ENCODE measurements at places on chromosomes 1 and 21.

DNA sequence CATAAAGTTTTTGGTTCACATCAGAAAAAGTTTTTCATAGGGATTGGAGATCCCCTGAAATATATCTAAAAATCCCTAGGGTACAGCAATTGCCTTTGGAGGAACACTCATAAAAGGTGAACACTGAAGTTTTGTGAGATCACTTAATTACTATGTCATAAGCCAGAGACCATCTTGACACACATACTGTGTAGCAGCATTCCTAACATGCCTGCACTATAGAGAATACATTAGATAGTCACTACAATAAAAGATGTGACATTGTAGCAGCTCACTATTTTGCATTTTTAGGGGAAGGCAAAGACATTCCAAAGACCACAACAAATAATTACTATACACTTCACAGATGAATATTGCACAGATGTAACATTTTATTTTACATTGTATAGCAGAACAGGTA, 779.9 kb downstream of the KCNT2 start:
- no peak for DNase-seq

DNA sequence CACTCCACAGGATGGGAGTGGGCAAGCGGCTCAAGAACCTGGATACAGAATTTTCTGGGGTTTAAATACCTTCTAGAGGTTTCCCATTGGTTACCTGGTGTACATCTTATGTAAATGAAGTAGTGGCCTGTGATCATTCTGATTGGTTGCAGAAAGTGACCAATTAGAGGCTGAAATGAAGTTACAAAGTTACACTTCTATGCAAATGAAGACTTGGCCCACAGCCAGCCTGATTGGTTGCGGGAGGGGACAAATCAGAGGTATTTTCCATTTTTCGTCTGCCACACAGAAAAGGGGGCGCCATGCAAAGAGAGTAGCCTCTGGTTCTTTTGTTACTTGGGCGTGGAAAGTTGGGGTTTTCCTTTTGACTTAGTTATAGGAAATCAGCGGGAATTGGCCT, 8.9 kb downstream of the KCNAB2 start:
- no peak for DNase-seq

GRCh38 chr1:100627054-100627716, 89.2 kb downstream of the GPR88 start:
- DNase-seq = no peak

DNA sequence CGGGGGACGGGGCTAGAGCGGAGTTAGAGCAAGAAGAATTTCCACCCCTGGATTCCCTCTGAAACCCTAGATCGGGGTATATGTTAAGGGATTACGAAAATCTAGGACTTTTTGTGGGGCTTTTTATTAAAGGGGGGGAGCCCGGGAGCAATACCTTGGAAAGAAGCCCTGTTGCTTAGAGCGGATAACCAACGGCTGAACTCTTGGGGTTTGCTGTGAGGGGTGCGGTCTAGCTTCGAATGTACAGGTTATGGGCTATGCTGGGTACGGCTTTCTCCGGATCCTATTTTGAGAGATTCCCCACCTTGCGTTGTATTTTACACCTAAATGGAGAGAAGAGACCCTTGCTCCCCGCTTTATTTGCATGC, 626 bp downstream of the DYRK3 start:
- no peak for DNase-seq

DNA sequence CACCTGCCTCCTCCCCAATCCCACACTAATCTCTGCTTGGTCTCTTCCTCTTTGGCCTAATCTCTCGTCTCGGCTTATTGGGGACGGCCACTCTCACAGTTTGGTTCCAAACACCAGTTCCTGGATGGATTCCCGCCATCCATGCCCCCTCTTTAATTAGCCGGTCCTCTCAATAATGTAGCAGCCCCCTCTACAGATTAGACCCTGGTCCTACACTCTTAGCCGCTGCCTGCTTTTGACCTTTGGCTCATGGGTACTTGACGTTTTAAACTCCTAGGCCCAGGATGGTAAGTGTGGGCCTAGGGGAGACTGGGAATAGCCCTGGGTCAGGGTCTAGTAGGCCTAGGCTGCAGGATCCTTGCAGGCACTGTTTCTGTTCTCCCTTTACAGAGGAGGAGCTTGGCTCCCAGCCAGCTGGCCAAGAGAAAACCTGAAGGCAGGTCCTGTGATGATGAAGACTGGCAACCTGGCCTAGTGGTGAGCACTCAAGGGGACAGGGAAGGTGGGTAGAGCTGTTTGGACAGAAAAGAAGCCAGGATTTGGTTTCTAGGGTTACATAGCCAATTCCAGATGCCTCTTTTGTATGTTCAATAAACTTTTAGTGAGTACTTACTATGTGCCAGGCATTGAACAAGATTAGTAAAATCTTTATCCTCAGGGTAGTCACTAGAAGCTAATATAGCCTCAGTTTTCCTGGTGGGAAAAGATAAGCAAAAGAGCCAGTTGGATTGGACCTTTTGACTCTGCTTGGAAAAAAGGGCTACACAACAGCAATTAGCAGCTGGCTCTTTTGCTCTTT, 758 bp downstream of the RAD54L start:
- DNase-seq = no peak

DNA sequence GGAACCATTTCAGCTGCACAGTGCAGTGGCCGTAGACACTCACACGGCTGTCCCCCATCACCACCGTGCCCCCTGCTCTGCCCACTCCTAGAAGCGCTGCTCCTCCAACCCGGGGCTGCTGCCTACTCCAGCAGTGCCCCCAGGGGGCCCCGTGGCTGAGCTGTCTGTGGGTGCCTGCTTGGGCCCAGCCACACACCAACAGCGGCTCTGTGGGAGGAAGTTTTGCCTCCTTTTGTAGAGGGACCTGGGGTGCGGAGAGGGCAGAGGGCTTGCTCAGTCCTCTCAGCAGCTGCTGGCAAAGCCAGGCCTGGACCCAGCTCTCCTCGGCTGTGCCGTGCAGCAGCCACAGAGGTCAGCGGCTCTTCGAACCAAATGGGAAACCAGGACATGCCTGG, 11.4 kb upstream of the LRRC3 start:
- DNase-seq = no peak

GRCh38 chr1:207064561-207064960, 11.5 kb downstream of the PFKFB2 start:
- DNase-seq = no peak

DNA sequence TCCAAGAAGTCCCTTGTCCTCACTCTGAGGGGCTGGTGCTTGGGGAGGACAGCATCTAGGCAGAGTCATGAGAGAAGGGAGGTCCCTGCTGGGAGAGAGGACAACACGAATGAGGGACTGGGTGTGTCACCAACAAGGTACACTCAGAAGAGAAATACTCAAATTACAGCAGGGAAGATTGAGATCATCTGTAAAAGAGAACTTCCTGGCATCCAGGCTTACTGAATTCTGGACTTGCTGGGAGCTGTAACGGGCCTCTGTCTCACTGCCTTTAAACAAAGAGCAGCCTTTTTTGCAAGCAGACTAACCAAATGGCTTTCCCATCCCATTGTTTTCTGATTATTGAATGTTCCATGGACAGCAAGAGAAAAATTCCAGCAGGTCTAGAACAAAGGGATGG, 195.7 kb upstream of the RAB4A start:
- no peak for DNase-seq

DNA sequence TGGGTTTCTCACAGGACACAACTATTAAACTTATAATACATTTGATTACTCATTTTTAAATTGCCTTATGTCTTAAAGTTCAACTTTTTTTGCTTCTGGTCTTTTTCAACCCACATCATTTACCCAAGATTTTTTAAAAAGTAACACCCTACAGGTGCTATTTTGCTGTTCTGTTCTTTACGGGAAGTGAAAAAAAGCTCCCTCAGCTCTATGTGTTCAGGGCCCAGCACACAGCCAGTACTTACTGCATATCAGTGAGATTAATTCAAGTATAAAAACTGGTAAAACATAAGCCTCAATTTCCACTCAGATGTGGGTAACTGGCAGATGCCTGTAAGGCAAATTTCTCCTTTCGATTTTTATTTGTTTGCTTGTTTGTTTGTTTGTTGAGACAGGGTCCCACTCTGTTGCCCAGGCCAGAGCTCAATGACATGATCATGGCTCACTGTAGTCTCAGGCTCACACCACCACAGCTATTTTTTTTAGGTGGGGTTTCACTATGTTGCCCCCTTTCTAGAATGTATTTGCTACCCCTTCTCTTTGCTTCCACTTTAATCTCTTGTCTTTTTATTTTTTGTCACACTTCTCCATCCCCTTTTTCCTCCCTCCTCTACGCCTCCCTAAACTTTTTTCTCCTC, 20.3 kb downstream of the RNASEL start:
- DNase-seq = no peak

GRCh38 chr21:26587736-26588201, 14.7 kb upstream of the CYYR1 start:
- DNase-seq = no peak

DNA sequence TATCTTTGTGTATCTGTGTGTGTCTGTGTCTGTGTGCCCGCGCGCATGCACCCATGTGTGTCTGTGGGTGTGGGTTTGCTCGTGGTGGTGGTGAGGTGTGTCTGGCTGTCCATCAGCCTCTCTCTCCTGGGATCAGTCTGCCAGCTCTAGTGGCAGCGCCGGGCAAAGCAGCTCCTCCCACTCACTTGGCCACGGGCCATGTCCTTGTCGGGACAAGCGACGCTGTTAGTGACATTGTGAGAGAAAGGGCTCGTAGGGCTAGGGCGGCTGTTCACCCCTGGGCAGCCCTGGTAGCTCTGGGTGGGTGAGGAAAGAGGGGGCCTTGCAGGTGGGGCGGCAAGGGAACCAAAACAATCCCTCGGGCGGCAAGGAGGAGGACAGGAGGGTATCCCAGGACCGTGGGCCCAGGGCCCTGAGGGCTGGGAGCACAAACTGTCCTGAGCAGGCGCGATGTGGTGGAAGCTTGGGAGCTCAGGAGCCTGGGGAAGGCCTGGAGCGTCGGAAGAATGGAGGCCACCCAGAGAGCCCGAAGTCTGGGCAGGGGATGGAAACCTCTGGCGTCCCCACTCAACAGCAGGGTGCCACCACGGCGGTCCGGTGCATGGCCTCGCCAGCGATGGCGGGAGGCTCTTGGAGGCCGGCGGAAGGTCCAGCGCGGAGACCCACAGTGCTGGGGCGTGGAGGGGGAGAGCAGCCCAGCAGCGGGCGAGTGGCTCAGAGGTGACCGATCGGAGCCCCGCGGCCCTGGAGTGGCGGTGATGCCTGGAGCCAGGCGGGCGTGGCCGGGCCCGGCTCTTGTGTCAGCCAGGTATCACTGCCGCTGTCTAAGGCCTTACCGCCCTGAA, 140.5 kb downstream of the LIPI start:
- DNase-seq = no peak

- no peak for DNase-seq
Measured at GRCh38 chr1:37146071-37146470, 111.8 kb upstream of the GRIK3 start.

DNA sequence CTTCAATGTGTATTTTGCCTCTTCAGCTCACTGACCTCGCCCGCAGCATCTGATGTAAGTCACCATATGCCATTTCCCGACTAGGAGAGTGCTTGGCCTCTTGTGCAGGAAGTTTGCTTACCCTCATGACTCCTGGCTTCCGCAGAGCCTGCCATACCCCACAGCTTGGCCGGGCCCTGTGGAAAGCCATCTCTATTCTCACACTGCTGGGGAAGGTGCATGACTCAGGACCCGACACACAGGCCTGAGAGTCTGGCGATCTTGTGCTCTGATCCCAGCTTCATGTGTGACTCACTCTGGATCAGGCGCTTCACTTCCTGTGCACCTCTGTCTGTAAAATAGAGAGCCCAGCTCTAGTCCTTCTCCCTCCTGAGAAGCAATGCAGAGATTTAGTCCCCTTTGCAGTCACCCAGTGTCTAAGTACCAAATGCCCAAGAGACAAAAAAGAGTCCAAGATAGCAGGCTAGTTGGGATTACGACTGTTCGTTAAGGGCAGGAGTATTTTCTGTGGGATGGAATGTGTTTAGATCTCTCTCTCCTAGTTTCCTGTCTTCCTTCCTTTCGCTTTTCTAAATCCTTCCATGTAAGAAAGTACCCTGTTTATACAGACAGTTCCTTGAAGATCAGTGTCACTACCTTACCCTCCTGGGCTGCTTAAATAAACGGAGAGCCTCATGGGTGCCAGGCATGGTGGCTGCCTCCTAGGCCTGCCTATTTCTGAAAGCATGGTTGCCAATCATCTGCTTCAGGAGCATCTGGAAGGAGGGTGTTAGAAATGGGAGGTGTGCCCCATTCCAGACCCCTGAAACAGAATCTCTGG, 62.8 kb upstream of the KIF26B start:
- no peak for DNase-seq

DNA sequence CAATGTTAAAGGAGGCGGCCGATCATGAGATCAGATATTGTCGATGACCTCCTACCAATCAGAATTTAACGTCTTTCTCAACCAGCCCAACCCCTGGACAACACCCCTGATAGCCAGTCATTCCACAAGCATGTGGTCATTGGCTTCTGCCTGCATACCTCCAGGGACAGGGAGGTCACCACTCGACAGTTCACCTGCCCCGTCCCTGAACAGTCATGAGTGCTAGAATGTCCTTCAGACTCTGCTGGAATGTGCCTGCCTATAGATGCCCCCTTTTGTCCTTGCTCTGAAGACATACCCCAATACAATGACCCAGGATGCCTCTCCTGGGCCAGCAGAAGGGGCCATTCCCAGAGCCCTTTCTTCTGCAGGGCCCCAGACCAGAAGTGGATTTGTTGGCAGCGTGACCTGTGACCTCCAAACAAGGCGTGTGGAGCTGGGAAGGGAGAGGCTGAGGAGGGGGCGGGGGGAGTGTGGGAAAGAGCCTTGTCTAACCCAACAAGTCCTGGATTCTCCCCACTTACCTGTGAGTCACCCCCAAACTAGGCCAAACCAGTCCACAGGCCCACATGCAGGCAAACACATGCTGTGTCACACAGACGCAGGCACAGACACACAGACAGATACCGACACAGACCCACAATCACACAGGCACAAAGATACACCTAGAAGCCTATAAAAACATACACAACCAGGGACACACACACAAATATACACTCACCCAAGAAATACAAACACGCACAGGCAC, 2.2 kb downstream of the CRYBG2 start:
- DNase-seq = no peak

- no peak for DNase-seq
Measured at GRCh38 chr1:224673141-224673540, 57.0 kb downstream of the CNIH3 start.

- DNase-seq = no peak
Measured at GRCh38 chr1:113141650-113142473, 68.9 kb downstream of the LRIG2 start.

DNA sequence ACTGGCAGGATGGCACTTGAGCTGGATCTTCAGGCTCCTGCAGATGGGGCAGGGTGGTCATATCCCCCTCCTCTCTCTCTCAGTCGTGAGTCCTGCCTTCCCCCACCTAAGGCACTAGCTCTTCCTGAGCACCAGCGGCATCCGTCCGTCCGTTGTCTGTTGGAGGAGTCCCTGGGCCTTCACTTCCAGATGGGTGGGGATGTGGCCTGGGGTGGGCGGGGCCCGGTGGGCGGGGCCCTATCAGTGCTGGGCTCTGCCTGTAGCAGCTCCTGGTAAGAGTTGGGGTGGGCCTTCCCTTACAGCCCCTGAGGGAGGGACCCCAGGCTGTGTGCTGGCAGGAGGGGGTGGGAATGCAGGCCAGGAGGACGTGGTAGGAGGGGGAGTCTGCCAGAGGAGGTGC, 10.3 kb downstream of the LDLRAD2 start:
- no peak for DNase-seq

GRCh38 chr21:21436012-21436534, 437.9 kb downstream of the NCAM2 start:
- no peak for DNase-seq
